Stimulated activated CD8-positive, alpha-beta memory T cell treated with anti-CD3 and anti-CD28 coated beads, Interleukin-12 subunit alpha, Interleukin-12 subunit beta, amount 100 ng/mL, for 4 hours (primary cell): ENCODE measurements at places on chromosomes 12 and 14.

DNA sequence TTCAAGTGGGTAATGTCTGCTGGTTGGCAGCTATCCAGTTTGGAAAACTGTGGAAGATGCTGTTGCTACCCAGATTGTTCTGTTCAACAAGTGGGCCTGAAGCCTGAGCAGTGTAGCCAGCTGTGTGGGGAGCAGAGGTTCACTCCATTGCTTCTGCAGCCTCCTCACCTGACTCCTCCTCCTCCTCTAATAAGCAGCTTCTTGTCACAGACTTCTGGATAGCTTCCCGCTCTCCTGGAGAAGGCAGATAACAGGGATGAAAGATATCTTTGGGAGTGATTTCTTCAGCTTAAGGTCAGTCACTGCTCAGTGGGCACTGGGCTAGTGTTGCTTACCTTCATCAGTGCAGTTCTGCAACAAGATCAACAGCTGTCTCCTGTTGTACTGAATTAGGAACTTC, 2.0 kb downstream of the POP5 start:
- DNase-seq, result no peak

DNA sequence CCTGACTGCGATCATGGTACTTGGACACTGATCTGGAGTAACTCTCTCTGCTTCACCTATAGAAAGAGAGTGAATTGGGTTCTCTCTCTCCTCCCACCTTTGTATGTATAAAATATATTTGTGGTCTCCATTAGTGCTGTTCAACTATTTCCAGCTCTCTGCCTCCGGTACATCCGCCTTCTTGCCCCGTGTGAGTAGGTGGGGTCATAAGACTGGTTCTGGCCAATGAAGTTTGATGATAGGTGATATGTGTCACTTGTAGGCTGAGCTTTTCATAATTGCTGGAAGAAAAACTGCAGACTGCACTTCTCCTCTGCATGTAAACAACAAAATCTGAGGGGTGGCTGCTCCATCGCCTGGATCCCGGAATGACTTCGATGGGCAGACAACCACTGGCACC, 210.4 kb downstream of the EXOC5 start:
- no peak for DNase-seq

DNA sequence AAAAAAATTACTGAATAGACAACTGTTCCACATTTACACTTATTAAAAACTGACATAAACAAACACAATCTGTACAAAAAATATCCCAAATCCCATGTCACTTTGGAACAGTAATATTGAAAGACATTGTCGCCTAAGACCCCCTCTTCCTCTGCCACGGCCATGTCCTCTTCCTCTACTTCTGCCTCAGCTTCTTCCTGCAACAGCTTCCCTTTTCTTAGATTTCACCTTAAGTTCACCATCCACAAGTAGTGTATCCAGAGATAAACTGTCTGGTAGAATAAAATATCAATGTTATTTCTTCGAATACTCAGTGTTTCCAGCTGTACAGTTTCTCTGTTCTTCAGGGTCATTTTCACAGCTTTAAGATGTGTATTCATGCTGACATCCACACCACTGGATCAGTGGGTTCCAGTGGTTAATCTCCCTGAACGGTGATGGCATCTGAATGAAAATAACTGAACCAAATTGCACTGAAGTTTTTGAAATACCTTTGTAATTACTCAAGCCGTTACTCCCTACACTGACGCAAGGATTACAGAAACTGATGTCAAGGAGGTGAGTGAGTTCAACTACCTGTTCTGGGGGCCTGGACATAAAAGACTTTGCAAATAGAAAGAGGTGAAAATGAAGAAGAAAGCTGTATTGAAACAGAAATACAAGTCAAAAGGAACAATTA, 208.5 kb downstream of the C12orf50 start:
- no peak for DNase-seq

DNA sequence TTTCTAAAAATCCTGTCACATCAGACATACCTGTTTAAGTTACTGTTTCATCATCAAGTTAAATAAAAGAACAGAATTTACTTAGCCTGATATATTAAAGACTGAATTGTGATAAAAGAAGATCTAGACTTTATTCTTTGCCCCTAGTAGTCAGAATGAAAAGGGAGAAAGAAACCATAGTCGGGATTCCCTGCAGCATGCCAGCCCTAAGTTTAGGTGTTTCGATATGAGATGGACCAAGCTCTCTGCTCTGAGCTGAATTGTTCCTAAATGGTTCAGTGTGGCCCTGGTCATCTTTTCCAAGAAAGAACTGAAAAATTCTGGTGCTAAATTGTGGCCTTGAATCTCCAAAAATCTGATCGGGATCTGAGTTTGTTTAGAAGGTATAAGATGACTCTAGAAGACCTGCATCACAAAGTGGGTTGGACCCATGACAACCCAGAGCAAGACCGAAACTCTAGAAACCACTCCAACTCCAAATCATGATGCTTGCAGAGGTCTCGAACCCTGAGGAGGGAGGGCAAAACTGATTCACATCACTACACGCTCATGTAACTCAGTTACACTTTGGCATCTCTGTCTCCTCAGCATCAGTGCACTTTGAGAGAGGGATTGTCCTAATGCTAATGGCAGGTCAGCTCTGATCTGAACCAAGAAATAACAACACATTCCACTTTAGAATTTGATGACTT, 15.7 kb downstream of the PTGER2 start:
- no peak for DNase-seq

- DNase-seq, result no peak
These were observed 20.3 kb downstream of the PRICKLE1 start for GRCh38 chr12:42568952-42569915.

- DNase-seq, result no peak
These were observed 163.0 kb upstream of the PELI2 start for GRCh38 chr14:55955175-55955574.

DNA sequence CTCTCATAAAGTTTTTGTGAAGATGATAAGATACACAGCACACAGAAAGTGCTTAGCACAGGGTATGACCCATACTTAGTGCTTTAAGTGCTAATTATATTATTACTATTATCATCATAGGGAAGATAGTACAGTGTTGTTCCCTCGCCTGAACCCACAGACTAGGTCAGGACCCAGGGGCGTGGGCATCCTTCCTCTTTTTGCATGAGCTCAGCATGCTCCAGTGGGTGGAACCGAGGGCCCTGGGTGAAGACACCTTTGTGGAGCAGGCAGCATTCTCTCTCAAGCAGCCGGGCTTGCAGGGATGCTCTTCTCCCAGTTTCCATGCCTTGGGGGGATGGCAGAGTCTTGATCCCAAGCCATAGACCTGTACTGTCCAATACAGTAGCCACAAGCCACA, 34.8 kb downstream of the CRACR2A start:
- no peak for DNase-seq

DNA sequence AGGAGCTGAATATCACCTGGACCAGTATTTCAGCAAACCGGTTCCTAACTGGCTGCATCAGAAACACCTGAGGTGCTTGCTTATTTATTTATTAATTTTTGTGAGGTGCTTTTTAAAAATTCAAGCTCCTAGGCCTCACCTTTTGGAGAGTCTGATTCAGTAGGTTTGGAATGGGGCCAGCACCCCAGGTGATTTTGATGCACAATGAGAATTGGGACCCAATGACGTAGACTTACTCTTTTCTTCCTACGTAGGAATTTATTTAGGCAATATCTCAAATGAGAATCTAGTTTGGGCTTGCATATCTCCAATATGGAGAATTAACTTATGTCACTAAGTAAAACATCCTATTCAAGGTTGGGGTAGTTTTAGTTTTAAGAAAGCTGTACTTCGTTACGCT, 7.3 kb downstream of the YEATS4 start:
- no peak for DNase-seq

- no peak for DNase-seq
These were observed 16.4 kb upstream of the NUDT4 start for GRCh38 chr12:93361151-93361919.

DNA sequence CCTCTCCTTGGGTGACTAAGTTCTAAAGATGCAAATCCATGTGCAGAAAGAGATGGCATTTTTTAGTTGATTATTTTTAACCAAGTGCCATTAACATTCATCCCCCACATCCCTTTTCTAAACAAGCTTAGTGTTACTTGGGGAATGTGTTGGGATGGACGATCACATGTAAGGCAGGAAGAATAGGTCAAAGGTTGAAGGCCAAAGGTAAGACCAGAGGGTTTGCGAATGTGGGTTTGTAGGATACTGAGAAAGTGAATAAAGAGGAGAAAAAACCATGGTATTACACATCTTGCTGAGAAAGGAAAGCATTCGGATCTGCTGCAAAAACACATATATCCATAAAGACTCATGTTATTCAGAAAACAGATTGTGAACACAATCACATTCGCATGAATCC, 111.6 kb downstream of the GCH1 start:
- no peak for DNase-seq
